ENCODE measurements at places on chromosomes 3 and 15. TPM values are rescaled to one million over a fixed set of nuclear protein-coding genes. Genes with fewer than 3 reads are reported as not detected.

CHRD gene
- not detected for total RNA-seq

SLITRK3 gene
- not detected for total RNA-seq

ZNF660 gene
- 0.65 TPM for total RNA-seq

STARD5 gene
- 5.4 TPM for total RNA-seq

PAQR9 gene
- not detected for total RNA-seq

INKA1 gene
- 2.3 TPM for total RNA-seq

MAP1A gene
- 3.5 TPM for total RNA-seq

GABRA5 gene
- not detected for total RNA-seq

ARID3B gene
- total RNA-seq, result 39.4 TPM

EBLN2 gene
- total RNA-seq, result 6.2 TPM

AHSG gene
- total RNA-seq, result not detected

CD86 gene
- 1.0 TPM for total RNA-seq

MUC20 gene
- 3.1 TPM for total RNA-seq

BUB1B gene
- 59.3 TPM for total RNA-seq

PGBD4 gene
- total RNA-seq, result 3.8 TPM

Data from activated naive CD8-positive, alpha-beta T cell treated with anti-CD3 and anti-CD28 coated beads, Interleukin-2, amount 10 ng/mL, durations not matched to agents 7 days and 5 days (primary cell).